ENCODE measurements at places on chromosomes 2 and 18.

- DNase-seq, result no peak
These were observed 92.7 kb upstream of the FN1 start for GRCh38 chr2:215528555-215528954.

GRCh38 chr18:46060359-46060841, 11.7 kb downstream of the PSTPIP2 start:
- DNase-seq, result no peak

GRCh38 chr2:189221811-189222467, 42.4 kb upstream of the COL5A2 start:
- DNase-seq, result no peak

- DNase-seq, result no peak
These were observed 27.4 kb upstream of the EIF2AK3 start for GRCh38 chr2:88654714-88655113.

DNA sequence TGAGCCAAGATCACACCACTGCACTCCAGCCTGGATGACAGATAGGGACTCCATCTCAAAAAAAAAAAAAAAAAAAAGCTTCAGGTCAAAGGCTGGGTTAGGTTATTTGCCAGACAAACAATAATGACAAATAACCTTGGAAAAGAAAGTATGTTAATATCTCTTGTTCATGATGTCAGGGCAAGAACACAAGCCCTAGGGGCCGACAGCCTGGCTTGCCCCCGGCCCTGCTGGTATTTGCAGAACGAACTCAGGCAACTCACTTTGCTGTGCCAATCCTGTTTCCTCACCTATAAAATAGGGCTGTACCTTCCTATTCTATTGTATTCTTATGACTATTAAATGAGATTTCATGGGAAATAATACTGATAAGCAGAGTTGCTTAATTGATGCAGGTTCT, 75.4 kb upstream of the CDC42EP3 start:
- no peak for DNase-seq

GRCh38 chr2:30778611-30779010, 28.6 kb downstream of the CAPN13 start:
- DNase-seq, result no peak

DNA sequence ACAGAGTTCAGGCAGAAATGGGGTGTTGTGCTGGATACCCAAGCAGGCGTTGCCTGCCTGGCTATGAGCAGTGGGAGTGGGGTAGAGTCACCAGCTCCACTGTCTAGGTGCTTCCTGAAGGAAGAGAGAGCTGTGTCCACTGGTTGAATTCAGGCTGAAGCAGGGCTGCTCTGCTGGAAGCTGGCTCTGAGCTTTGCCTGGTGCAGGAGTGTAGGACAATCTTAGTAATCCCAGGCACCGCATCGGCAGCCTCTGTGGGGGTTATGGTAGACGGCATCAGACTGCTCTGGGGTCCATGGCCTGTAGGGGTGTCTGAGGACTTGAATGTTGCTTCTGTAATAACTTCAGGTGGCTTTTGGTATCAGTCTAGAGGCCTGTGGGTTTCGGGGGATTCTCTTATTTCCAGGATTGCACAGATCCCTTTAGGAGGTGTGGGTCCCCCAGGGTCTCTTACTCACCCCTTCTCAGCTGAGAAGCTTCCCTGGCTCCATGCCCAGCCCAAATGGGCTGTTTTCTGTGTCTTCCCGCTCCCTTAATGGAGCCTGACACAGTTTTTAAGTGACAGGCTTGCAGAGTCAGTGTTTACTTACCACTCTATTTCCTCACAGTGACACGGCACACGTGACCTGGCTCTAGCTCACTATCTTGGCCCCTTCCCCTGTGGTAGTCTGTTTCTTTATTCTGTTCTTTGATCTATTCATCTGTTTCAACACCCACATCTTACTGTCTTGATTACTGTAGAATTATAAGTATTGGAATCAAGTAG, 644.3 kb downstream of the CBLN2 start:
- DNase-seq, result no peak

- DNase-seq, result no peak
These were observed 17.3 kb upstream of the EPC2 start for GRCh38 chr2:148627224-148627623.

GRCh38 chr2:203636588-203637470, 69.6 kb upstream of the CD28 start:
- DNase-seq, result no peak

GRCh38 chr2:98771721-98772524, 41.0 kb upstream of the MGAT4A start:
- DNase-seq, result peak; percentile 65

GRCh38 chr2:225821351-225821750, 421.8 kb downstream of the NYAP2 start:
- DNase-seq, result no peak

GRCh38 chr2:42602876-42603219, 34.4 kb downstream of the MTA3 start:
- DNase-seq, result no peak

DNA sequence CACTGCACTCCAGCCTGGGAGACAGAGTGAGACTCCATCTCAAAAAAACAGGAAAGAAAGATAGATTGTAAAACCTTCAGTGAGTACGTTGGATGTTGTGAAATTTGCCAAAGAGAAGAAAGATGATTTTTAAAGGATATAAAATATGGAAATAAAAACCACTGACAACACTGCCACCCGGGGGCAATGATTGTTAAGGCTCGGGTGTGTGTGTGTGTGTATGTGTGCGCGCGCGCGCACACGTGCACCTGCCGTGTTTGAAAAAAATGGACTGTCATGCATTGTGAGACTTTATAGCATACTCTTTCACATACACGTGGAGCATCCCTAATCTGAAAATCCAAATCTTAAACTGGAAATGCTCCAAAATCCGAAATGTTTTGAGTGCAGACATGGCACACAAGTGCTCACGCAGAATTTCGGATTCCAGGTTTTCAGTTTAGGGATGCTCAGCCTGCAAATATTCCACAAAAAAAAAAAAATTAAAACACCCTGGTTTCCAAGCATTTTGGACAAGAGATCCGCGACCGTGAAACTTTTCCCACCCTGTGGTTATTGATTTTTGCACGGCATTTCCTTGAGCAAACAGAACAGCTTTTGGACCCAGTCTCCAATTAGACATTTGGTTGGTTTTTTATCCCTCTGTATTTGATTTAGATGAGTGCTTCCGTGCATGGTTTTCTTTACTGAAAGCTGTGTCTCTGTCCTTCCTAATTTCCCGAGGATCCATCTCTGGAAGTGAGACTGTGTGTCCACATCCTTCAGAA, 269.2 kb downstream of the AGAP1 start:
- DNase-seq, result no peak

- DNase-seq, result no peak
These were observed 79.6 kb upstream of the UBXN4 start for GRCh38 chr2:135662088-135662487.

DNA sequence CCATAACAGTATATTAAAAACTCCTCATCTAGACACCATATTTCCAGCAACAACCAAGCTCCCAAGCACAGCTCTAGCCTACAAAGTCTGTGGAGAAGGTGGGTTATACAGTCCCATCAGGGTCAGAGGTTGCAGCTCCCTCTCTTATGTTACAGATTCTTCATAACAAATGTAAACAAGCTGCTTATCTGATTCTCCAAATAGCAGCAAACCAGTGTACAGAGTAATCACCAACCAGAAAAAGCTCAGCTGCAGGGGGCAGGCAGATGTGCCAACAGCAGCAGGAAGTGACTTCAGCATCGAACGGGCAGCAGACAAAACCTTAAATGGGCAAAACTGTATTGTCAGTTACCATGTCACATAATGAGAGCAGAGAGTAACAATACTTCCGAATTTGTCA, 52.9 kb upstream of the NABP1 start:
- DNase-seq, result peak; percentile 20

DNA sequence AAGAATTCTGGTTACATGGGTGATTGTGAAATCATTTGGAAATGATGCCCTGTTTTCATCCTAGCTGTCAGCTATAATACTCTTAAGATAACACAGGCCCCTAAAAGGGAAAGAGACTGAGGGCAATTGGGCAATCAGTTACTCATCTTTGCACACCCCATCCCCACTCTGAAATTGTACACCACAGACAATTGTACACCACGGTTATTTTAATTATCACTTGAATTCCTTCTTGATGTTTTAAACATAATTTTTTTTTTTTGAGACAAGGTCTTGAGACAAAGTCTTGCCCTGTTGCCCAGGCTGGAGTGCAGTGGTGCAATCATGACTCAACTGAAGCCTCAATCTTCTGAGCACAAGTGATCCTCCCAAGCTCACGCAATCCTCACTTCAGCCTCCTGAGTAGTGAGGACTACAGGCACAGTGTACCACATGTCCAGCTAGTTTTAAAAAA, 862.4 kb upstream of the ACVR2A start:
- no peak for DNase-seq

DNA sequence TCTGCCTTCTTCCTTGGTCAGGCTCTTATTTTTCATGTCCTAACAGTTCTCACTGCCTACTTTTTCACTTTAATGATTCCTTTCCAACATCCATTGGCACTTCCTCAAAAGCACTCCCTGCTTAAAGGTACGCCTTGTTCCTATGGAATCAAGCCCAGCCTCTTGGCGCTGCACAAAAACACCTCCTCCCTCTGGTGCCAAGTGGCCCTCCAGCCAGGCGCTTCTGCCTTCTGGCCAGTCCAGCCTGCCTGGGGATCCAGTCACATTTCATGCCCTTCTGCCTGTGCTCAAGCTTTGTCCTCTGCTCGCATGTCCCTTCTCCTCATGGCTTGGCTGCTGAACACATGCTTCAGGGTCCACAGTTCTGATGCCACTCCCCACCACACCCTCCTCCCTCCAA, 6.3 kb downstream of the TPRKB start:
- no peak for DNase-seq

DNA sequence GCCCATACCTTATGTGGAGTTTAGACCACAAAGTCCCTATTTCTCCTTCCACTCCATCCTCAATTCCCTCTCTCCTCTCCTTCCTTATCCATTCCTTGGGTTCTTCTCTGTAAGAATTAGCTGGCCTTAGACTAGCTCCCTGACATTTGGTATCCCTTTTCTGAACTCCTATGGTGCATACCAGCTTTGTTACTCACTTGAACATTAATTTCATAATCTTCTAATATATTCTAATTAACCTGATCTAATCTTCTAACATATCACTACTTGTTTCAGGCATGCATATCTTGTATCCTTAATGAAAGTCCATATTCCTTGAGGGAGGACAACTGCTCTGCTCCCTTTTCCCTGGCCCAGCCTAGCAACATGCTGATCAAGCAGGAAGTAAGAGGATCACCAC, 66.4 kb downstream of the EHD3 start:
- DNase-seq, result no peak

DNA sequence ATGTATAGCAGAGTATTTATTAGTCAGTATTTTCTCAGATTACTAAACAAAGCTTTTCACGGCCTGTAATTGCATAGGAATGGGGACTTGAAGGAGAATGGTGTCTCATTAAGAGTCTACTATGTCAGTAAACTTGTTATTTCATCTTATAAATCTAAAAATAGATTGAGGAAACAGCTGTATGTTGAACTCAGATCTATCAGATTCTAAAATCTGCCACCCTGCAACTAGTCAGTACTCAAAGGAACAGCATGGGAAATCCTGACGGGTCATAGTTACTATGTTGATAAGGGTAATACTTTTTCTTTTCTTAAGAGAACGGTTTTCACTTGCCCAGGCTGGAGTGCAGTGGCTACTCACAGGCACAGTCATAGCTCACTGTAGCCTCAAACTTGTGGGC, 70.2 kb upstream of the EMILIN2 start:
- no peak for DNase-seq

DNA sequence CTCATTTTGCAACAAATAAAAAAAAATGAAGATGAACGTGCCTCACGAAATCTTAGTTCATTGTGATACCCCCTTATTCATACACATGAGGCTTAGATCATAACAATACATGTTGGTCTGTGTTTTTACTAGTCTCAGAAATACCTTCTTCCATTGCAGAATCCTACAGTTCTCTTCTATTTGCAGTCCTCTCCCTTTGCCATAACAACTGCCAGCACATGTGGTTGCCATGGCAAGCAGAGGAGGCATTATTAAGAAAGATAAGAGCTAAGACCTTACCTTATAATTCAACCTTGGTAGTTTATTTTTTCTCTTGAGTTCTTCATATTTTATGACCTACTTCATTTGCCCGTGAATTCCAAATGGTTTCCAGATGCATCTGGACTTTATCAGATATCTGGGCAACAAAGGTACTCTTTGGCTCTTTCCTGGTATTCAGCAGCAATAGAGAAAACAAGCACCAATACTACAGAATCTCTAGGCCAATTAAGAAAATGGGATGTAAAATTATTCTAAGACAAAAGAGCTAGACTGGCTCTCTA, 524.0 kb downstream of the CMPK2 start:
- no peak for DNase-seq

DNA sequence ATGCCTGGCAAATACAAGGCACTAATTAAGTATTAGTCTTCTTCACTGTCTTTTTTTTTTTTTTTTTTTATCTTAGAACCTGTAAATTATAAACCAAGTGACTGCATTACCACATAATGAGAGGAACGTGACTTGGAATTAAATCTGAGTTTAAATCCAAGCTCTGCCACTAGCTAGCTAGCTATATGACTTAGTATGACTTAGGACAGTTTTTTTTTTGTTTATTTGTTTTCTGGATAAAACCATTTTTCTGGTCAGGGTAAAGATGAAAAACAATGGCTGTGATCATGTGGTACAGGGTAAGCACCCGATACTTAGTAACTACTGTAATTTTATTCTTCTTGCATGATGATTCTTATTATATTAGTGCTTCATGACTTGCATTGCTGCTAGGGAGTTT, 191.8 kb upstream of the LRRTM1 start:
- no peak for DNase-seq

DNA sequence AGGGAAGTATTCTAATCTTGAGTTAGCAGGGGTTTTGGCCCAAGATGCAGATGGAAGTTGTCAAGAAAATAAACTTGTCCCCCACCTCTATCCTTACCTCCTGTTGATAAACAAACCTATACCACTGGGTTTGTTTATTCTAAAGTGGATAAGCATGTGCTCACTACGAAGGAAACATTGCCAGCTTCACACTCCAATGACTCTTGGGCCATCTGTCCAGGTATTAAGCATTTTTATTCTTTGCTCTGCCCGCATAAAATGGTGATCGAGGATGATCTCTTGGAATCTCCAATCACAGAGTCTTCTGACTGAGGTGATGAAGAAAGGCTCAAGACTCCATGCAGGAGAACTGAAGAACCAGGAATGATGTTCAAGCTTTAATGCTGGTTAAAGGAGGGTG, 1908.4 kb upstream of the PIK3C3 start:
- DNase-seq, result no peak

DNA sequence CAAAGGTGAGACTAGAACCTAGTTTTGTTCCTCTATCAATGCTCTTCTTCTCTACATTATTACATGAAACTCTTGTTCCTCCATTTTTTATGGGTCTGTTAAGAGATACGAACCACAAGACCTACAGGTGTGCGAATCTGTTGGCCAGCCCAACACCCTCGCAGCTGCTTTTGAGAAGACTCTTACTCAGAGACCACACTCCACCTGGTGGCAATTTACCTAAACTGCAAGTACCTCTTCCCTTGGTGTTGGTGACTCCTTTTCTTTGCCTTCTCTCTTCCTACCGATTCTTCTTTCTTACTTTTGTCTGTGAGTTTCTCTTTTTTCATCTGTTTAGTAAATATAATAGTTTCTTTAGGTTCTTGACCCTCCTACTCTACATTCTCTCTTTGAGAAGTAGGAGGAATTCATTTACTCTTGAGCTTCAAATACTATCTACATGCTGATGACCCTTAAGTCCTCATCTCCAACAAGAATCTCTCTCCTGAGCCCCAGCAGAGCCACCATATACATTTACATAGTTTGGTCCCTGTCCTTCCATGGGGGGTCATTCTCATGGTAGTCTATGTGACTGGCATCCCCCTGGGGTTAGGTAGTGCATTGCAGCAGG, 81.8 kb upstream of the GAREM1 start:
- peak; percentile 49 for DNase-seq

All from activated CD4-positive, alpha-beta T cell treated with anti-CD3 and anti-CD28 coated beads, Interleukin-2, amount 50 U/mL, for 48 hours (primary cell).